Stimulated activated CD4-positive, alpha-beta T cell treated with anti-CD3 and anti-CD28 coated beads, Interleukin-1b, Interleukin-23, amount 100 ng/mL, for 48 hours (primary cell): ENCODE measurements at places on chromosomes 1 and 21.

GRCh38 chr1:39977202-39977601, 22.3 kb downstream of the MFSD2A start:
- no peak for DNase-seq

DNA sequence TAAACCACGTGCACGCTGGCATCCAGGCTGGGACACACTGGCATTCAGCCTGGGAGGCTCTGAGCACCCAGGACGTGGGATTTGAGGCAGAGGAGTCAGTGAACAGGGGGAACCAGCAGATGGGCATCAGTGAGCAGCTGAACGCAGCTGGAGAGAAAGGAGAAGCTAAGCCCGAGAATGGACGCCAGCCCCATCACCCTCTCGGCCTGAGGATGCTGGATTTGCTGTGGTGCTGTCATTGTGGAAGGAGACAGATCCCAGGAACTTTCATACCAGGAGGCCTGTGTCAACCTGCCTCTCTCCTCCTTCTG, 132.8 kb downstream of the PGBD5 start:
- DNase-seq: no peak

DNA sequence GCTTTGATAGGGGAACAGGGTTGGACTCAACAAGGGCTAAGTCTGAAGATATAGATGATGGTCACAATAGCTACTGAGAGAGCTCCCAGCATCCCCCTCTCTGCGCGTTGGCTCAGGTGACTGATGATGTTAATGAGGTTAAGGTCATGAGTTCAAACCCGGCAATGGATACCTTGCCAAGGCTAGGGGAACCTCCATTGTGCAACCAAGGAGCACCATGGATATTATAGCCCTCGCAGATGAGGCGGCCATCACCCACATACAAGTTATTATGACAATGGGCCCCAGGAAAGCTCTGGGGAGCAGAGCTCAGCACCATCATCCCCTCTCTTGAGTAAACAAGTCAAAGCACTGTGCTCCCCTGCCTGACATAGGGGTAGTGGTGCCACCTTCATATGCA, 8.2 kb downstream of the KCNA2 start:
- no peak for DNase-seq

DNA sequence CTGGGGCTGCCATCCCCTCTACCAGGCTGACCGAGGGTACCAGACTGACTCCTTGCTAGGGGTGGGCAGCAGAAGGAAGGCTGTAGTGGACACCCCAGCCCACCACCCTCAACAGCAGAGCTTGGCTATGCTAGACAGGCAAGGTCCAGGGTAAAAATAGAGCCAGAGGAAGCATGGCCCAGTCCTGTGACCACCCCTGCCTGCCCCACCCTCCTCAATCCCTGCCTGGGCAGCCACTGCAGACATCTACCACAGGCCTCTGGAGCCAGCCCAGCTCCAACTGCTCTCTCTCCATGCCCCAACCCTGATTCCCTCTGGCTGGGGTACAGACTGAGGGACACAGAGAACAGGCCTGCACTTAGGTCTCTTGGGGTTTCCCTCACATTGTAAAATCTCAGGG, 1.7 kb downstream of the S100A1 start:
- DNase-seq: no peak

- DNase-seq: no peak
Observed at GRCh38 chr1:170592591-170593111, 60.7 kb downstream of the GORAB start.
